ENCODE measurements at places on chromosomes 12 and 14.
A peak's percentile ranks its signal among the peaks of the same experiment; 100 is the strongest.

- DNase-seq, result no peak
Measured at GRCh38 chr12:61384511-61384910, 875.7 kb upstream of the USP15 start.

- no peak for DNase-seq
Measured at GRCh38 chr14:22713631-22713950, 52.9 kb upstream of the OXA1L start.

- DNase-seq, result no peak
Measured at GRCh38 chr12:111942557-111942956, 70.4 kb downstream of the TMEM116 start.

DNA sequence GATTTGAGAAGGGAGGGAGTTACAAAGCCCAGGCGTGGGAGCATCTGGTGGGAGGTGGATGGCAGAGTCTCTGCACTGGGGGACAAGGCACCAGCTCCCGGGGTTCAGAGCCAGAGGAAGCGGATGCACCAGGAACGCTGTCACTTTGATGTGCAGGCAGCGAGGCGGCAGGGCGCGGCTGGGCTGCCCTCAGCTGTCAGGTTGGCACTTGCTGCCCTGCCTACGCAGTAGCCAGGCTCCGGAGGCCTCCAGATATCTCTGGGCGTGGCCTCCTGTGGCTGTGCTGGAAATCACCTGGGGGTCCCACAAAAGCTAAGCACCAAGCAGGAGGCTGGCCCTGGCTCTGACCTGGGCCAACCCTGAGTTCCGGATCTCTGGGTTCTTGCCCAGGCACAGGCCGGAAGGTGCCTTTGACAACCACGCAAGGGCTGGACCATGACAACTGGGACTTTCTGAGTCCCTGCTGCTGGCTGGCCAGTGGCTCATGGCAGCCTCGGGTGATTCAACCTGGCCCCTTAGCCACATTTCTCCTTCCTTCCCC, 62.1 kb upstream of the MAP1LC3B2 start:
- DNase-seq, result no peak

GRCh38 chr12:115998794-115999478, 278.6 kb downstream of the MED13L start:
- no peak for DNase-seq

GRCh38 chr14:42469637-42470426, 863.2 kb downstream of the LRFN5 start:
- DNase-seq, result no peak

DNA sequence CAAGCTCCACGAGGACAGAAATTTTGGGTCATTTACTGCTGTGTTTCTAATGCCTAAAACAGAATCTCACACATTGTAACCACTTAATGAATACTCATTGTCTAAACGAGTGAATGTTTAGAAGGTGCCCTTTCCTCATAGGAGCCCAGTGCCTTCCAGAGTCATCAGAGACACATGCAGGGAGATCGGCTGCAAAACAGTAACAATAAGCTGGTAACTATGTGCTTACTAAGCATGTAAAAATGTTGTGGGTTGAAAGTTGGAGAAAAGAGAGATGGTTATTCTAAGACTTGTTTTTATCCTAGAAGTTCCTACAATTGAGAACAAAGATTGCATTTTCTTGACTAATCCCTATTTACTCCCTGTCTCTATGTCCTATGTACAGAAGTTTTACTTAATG, 7.4 kb downstream of the TESPA1 start:
- no peak for DNase-seq

DNA sequence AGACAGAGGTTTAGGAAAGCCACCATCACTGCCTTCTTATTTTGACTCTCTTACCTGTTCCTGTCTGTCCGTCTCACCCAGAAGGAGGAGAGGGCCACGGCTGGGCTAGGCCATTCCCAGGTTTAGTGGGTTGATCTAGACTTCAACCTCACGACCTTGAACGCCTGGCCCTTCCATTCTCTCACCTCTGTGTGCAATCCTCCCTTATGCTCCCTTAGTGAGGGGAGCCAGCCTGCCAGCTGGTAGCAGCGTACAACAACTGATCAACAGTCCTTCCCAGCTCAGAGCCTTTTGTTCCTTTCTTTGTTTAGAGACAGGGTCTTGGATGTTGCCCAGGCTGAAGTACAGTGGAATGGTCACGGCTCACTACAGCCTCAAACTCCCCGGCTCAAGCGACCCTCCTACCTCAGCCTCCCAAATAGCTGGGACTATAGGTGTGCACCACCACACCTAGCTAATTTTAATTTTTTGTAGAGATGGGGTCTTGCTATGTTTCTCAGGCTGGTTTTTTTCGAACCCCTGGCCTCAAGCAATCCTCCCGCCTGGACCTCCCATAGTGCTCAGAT, 123.9 kb downstream of the ZNF664 start:
- DNase-seq, result no peak

GRCh38 chr14:74034572-74034971, 15.4 kb downstream of the BBOF1 start:
- no peak for DNase-seq

DNA sequence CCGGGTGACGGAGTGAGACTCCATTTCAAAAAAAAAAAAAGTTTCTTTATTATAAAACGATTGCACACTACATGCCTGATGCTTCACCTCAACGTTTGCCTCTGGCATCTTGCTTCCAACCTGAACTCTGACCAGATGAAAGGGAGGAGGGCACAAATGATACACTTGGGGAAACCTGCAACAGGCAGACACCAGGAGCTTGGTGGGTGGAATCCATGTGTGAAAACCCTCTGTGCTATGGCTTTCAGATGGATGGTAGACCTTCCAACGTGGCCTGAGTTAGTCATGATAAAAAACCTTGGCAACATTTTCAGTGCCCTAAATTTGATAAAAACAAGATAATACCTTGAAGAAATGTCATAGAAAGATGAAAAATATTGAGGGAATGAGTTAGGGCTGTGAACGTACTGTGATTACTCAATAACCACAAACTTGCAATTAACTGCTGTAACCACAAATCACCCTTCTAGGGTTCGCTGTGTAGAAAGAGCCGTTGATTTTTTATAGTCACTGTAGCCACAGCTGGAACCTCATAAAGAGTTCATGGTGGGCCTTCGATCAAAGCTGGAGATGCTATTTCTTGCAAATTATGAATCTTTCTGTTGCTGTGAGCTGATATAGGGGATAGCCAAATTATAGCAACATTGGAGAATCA, 26.1 kb upstream of the GZMB start:
- no peak for DNase-seq

DNA sequence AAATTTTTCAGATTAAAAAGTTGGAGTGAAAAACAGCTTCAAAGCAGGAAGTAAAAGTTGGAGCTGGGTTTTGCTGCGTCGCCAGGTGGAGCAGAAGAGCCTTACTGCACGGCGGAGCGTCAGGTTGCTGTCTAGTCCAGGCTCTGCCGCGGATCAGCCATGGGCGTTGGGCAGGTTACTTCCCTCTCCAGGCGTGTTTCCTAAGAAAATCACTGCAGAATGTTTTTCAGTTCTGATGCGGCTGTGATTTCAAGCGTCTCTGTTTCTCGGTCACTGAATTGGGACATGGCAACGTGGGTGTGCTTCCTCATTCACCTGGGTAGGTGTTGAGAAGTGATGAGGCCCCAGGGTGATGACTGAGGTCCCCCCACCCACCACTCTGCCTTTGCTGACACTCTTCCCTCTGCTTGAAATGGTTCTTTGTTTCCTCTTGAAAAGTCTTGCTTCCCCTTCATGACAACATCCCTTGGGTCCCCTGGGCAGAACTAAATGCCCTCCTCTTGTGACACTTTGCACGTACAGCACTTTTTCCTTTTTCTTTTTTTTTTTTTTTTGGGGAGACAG, 7.6 kb downstream of the EVL start:
- DNase-seq, result peak; percentile 79

DNA sequence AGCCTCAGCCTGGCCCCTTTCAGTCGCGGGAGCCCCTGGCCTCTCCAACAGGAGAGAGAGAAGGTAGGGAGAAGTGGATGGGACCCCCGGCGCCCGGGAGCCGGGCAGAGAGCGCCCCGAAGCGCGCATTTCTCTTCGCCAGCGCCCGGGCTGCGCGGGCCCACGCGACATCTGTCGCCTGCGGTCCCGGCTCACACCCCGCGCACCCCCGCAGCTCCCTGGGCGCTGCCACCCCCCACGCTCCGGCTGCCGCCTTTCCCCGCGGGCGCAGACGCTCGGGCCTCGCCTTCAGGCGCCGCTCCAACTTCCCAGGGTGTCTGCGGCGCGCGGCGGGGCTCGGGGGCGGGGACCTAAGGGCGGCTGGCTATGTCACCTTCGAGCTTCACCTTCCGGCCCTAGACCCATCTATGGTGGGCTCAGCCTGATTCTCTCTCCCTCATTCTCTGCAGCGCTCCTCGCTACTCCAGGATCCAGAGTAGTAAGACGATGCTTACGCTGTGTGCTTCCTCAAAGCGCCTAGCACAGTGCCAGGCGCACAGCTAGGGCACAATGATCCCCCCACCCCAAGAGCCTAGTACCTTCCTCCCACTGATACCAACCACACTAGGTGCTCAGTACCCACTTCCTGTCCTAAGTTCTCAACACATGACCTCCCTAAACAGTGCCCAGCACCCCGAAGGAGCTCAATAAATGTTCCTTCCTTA, 1.6 kb downstream of the HRK start:
- no peak for DNase-seq

DNA sequence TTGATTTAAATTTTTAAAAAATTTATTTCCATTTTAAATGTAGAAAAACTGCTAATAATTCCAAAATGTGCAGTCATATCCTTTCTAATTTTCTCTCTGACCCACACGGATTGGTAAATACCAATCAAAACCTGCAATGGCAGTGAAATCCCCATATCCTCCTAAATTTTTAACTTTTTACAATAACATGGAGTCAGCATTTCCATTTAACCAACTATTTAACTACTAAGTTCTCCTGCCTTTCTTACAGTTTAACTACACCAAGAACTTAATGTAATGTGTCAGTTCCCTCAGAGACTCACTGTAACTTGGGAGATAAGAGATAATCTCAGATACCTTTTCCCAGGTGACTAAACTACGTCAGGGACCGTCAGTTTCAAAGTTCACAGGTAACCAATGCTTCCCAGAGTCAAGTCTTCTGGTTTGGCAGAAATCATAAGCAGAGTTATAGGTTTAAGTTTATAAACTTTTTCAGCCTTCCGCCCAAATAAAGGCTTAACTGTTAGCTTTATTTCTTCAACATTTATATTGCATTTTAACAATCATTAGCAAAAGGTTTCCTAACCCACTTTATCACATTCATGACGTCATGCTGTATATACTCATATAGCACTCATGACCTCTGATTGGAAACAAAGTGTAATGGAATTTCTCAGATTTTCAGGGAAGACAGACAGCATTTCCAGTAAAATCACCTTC, 7.6 kb downstream of the KRAS start:
- no peak for DNase-seq

- DNase-seq, result no peak
Measured at GRCh38 chr14:38205949-38206665, 1.6 kb upstream of the SSTR1 start.

DNA sequence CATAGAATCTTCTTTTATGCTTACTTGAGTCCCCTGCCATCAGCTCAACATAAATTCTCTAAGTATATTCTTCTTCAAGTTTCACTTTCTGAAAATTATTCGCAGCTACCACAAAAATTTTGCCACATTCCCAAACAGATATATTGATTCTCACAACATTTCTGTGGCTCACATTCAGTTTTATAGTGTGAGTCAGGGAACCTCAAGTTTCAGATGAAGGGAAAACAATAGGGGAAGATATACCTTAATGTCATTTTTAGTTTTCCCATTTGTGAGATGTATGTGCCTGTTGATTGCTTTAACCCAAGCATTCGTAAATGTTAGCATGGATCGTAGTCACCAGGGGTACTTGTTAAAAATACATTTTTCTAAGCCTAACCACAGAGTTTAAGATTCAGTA, 465.8 kb downstream of the CCER1 start:
- DNase-seq, result no peak

DNA sequence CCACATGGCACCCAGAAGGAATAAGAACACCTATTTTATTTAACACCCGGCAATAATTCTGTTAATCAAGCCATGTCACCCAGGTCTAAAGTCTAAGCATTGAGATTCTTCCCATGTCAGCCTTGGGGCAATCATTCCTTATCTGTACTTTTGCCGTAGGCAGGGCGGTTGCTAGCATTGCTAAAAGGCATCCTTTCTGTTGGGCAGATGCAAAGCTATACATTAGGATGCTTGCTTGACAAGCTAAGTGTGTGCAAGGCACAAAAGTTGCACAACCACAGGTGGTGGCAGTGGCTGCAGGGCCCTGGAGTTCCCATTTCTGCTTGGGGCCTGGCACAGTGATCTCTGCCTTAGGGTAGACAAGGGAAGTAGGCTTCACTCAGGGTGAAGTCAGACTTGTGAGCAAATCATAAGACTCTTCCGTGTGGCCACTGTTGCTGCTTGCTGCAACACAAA, 12.5 kb upstream of the GALNT6 start:
- no peak for DNase-seq

- DNase-seq, result no peak
Measured at GRCh38 chr12:128644664-128645296, 179.0 kb downstream of the SLC15A4 start.

GRCh38 chr14:81447021-81447764, 47.1 kb upstream of the STON2 start:
- DNase-seq, result no peak

All from CD4-positive, alpha-beta T cell treated with Interleukin-6 for 4 hours (primary cell).